A549 (cell line): ENCODE measurements at places on chromosomes 3 and 15.

DNA sequence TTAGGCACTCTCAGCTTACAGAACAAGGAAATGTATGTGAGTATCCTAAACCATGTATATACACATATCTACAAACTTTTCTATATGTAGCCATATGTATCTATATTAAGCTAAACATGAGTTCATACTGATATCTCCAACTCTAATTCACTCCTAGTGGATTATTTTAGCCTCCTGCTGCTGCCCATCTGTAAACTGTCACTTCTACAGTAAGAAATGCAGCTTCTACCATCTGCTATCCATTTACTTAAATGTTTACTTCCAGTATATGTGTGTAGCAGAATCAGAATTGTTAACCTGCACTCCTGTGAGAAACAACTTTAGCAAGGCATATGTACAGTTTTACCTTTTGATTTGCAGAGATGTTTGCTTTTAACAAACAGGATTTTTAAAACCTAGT is 478.5 kb upstream of the CBLB start:
- no peak for DNase-seq

- DNase-seq, result no peak
These were observed 290.4 kb upstream of the CTDSPL start for GRCh38 chr3:37571269-37571668.

DNA sequence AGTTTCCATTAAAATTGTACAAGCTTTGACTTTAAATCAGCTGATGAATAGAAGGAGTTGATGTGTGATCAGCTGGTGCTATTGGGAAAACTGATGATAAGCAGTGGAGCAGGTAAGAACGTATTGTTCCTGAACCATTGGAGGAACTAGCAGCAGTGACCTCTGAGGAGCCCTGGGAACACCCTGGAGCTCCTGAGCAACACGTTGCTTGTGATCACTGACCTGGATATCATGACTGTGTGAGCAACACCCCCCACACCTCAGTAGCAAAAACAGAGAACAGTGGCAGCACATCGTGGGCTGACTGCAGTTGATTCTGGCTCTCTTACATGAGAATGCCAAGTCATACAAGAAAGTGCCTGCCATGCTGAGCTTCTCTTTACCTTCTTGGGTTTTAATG is 72.9 kb downstream of the BLM start:
- no peak for DNase-seq

GRCh38 chr3:126026761-126027160 is 57.2 kb downstream of the SLC41A3 start:
- DNase-seq, result no peak

DNA sequence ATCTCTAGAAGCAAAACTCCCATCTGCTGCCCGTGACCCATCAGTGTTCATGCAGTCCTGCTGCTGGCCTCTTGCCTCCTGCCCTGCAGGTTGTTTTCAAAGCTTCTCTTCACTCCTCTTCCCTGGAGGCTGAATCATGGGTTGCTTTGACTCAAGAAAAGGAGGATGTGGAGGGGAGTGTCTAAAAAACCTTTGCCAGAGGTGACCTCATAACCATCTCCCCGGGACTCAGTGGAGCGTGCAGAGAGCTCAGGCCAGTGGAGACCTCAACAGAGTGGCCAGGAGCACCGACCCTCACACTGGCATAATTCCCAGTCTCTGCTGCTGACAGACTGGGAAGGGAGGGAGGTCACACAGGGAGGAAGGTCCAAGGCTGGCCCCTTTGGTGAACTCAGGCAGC is 60.9 kb upstream of the ITGA11 start:
- DNase-seq, result no peak
